Type B pancreatic cell (in vitro differentiated cells): ENCODE measurements at places on chromosomes 2 and 18.

DNA sequence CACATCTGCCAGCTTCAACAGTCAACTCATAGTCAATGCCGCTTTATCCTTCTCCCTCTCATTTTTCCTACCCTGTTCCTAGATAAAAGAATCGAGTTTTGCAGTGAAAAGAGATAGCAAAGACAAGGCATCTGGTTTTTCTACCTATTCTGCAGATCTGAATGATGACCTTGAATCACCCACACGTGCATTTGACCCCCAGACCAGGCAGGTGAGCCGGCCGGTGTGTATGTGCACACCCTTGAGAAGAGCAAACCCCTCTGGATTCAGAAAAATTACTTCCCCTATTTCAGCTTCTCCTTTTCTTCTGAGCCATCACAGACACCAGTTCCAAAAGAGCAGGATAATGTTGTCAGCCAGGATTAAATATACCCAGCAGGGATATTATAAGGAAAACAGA, 115.6 kb upstream of the ST6GAL2 start:
- DNase-seq = no peak

DNA sequence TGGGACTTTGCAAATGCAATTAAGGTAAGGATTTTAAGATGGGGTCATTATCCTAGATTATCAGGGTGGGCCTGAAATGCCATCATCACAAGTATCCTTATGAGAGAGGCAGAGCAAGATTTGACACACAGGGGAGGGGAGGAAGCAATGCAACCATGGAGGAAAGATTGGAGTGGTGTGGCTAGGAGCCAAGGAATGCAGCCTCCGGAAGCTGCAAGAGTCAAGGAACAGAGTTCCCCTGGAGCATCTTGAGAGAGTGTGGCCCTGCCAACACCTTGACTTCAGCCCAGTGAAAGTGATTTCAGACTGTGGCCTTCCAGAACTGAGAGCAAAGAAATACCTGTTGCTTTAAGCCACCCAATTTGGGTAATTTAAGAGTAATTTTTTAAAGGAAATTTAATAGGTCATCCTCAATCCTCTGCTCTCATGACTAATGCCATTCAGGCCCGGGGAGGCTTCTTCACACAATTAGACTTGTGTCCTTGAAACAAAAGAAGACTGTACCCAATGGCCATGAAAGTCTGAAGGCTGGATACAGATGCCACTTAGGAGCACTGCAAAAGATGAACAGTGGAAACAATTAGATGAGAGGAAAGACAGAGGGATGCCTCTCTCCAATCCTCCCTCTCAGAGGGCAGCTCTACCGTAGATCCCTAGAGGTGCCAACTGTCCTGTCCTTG, 250.3 kb upstream of the ID2 start:
- no peak for DNase-seq

DNA sequence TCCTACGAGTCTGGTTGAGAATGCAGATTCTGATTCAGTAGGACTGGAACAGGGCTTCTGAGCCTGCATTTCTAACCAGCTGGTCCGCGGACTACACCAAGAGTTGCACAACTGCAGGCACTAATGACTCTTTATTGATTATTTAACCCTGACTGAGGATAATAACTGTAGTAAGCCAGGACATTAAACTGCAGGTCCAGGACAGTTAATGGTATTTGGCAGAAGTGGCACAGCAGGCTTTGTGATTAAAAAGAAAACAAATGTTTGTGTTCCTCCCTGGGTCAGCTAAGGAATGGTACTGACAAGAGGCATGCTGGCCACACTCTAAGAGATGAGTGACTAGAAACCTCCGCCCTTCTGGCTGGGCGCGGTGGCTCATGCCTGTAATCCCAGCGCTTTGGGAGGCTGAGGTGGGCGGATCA, 59.4 kb downstream of the ALPK2 start:
- no peak for DNase-seq

GRCh38 chr18:57297306-57297705, 55.1 kb upstream of the ST8SIA3 start:
- DNase-seq = no peak

DNA sequence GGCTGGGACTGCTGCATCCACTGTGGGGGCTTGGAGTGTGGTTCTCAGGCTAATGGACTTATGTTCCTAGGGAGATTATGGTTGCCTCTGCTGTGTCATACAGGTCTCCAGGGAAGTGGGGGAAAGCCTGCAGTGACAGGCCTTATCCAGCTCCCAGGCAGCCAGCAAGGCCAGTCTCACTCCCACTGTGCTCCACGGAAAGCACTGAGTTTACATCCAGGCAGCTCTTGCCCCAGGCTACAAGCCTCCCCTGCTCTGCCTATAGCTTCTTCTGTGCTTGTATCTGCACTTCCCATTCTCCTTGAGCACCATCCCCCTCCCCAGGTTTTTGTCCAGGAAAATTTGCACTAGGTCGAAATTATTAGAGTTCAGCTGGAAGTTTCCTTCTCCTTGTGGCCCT, 231.9 kb downstream of the ZRANB3 start:
- DNase-seq = no peak
